Stimulated activated CD4-positive, alpha-beta T cell treated with anti-CD3 and anti-CD28 coated beads, TNF-alpha, amount 100 ng/mL, for 1 hour (primary cell): ENCODE measurements at places on chromosomes 5 and 9.

- no peak for DNase-seq
Measured at GRCh38 chr9:38643815-38644173, 23.4 kb upstream of the ANKRD18A start.

DNA sequence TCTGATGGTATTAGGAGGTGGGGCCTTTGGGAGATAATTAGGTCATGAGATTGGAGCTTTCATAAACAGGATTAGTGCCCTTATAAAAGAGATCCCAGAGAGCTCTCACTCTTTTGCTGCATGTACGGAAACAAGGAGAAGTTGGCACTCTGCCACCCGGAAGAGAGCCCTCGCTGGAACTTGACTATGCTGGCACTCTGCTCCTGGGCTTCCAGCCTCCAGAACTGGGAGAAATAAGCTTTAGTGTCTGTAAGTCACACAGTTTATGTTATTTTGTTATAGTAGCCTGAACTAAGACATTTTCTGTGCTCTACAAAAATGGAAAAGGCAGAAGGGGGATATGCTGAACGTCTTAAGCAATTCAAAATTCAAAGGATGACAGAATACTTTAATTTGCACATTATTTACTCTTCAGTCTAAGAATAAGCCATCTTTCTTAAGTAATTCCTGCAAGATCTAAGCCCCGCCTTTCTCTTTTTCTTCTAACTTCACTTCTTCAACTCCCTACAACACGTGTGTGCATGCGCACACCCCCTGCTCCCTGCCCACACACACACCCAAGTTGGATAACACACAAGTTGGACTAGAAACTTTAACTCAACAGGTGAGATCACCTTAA lies 17.3 kb downstream of the NFIB start:
- DNase-seq, result no peak

DNA sequence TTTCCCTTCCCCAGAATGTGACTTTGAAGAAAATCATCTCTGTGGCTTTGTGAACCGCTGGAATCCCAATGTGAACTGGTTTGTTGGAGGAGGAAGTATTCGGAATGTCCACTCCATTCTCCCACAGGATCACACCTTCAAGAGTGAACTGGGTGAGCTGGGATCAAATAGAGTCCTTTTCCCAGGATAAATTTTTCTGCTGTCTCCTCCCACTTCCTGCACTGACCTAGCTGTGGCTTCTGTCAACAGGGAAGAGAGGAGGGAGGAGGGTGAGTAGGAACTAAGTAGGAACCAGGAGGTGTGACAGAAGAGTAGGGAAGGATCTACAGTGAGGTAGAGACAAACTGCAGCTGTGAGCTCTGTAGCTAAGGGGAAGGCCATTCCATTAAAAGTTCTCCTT lies 69.3 kb downstream of the MAMDC2 start:
- no peak for DNase-seq

DNA sequence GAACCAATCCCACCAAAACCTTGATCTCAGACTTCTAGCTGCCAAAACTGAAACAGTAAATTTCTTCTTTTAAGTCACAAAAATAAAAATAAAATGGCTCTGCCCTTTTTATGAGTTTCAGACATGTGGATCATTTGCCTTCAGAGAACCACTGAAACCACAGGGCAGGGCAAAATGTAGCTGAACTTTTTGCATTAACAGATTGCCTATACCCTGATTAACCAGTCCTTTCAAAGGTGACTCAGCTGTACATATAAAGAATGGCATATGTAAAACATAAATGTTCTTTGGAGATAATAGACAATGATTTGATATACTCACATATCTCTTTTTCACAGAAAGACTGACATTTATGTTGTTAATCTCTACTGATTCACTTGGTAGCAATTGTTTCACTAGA lies 187.1 kb upstream of the GRIN3A start:
- DNase-seq, result no peak

DNA sequence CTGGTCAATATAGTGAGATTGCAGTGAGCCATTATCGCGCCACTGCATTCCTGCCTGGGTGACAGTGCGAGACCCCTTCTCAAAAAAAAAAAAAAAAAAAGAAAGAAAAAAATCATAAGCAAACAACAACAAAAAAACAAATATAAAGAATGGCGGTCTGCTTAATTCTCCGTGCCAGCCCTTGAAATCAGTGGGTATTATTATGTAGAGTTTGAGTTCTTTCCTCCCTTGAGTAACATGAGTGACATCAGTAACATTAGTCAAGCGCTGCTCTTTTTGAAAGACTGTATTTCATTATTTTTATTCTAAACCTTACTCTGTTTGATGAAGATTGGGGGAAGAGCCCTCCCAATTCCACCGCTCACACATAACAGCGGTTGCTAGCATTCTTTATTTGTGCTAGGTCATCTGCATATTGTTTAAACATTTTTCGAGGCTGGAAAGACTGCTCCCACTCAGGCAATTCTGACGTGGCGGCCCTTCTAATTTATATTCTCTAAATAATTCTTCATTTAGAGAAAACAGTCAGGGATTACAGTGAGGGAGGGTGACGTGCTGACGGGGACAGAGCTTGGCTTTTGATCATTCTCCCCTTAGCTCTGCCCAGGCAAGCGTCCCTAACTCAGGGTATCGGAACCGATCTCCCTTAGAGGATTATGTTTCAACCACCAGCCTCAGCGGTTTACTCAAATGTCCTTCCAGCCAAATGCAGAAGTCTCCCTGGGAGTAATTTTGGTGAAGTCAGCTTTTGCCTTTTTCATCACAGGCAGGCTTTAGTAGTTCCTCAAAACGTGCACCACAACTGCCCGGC lies 860 bp upstream of the MARCHF6 start:
- DNase-seq, result no peak

DNA sequence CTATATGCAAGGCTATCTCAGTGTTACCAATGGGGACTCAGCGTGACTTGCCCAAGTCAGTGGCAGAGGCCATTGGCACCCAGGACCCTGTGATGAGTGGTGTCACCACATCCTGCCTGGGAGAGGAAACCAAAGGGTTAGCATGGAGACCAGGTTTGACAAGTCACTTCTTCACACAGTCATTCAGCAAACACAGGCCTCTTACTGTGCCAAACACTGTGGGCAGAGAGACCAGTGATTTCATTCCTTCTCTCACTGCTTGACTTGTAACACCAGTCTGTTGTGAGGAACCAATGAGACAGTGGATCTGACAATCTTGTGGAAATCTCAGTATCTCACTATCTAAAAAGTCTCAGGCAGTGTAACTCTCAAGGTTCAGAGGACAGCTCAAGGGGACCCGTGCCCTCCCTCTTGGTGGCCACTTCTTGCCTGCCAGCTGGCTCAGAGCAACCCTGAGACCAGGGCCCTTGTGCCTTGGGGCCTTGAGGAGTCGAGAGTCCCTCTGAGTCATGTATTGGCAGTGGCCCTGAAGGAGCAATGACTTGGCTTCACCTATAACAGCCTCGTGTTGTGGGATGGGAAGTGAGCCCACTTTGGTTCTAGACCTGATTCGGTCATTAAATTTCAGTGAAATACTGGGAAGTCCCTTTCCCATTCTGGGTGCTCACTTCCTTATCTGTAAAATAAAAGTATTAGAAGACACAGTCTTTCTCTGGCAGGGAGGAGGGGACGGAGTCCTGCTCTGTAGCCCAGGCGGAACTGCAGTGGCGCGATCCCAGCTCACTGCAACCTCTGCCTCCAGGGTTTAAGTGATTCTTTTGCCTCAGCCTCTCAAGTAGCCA lies 1.6 kb downstream of the FABP6 start:
- DNase-seq, result no peak

GRCh38 chr9:114851306-114851705 lies 45.5 kb upstream of the TNFSF15 start:
- no peak for DNase-seq

- DNase-seq, result no peak
Measured at GRCh38 chr5:111680737-111681413, 76.1 kb downstream of the NREP start.

- no peak for DNase-seq
Measured at GRCh38 chr5:180673371-180674089, 24.1 kb upstream of the FLT4 start.

DNA sequence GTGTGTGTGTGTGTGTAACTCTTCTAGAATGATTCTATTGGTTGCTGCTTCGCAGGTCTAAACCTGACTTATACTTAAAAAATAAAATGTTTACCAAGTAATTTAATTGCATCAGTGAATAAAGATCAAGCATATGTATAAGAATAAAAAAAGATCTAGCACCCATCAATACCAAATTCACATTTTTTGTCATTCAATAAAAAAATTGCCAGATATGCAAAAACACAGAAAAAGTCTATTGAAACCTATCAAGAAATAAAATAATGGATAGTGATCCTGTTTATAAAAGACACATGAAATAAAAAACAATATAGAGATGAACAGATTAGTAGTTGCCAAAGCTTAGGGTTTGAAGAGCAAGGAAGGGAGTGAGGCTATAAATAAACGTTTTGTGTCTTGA lies 2095.0 kb upstream of the ACO1 start:
- no peak for DNase-seq

DNA sequence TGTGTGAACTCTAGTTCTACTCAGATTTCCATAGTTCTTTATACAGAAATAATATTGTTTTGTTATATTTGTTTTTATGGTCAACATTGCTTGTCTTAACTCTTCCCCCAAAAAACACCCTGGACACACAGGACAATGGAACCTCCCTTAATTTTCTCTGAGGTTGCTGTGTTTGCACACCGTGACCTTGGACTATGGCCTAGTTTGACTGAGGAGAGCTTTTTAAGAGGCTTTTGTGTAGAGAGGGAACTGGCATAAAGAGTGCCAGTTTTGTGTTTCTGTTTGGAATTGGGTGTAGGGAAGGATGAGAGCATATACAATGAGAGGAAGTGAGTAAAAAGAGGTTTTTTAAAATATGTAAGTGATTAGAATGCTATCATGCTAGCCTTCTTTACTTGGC lies 101.1 kb upstream of the MEF2C start:
- DNase-seq, result no peak

- no peak for DNase-seq
Measured at GRCh38 chr5:16505140-16505891, 39.7 kb upstream of the ZNF622 start.

DNA sequence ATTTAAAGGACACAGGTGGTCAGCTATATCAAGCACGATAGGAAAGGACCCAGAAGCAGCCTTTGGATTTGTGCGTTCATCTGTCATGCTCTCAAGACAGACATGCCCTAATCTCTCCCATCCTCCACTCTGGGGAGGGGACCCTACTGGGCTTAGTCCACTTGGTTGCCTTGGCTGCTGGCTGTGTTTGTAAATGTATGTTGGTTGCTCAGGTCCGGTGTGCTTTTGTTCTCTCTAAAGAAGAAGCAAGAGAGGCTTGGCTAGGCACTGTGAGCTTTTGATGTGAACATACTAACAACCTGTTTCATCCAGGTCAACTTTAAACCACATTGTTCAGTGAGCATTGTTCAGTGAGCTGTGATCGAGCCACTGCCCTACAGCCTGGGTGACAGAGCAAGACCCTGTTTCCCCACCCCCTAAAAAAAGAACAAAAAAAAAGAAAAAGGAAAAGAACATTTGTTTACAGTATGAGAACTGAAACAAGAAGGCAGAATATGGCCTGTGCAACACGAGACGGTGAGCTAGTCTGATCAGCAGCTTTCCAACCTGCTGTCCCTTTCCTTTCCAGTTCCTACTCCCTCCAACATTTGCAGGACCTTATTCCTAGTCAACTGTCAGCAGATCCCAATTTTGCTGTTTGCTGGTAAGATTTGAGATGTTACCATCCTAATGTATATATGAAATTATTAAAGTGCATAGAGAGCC lies 228.3 kb downstream of the ARHGAP26 start:
- DNase-seq, result no peak

DNA sequence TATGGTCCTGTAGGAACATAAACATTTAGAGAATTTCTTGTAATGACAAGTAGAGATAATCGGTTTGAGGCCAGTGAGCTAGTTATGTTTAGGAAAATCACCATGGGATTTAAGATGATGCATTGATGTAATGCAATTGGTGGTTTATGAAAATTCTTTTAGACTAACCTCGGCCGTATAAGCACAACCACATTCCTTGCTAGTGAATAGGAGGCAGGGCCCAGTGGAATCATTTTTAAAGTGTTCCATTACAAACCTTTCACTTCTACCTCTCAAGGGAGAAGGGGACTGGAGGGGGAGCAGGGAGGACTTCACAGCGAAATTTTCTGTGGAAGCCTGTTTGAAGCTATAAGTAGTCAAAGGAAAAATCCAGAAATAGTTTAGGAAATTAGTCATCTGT lies 71.8 kb upstream of the NFIL3 start:
- no peak for DNase-seq

- no peak for DNase-seq
Measured at GRCh38 chr5:177595991-177596774, 3.7 kb upstream of the B4GALT7 start.

DNA sequence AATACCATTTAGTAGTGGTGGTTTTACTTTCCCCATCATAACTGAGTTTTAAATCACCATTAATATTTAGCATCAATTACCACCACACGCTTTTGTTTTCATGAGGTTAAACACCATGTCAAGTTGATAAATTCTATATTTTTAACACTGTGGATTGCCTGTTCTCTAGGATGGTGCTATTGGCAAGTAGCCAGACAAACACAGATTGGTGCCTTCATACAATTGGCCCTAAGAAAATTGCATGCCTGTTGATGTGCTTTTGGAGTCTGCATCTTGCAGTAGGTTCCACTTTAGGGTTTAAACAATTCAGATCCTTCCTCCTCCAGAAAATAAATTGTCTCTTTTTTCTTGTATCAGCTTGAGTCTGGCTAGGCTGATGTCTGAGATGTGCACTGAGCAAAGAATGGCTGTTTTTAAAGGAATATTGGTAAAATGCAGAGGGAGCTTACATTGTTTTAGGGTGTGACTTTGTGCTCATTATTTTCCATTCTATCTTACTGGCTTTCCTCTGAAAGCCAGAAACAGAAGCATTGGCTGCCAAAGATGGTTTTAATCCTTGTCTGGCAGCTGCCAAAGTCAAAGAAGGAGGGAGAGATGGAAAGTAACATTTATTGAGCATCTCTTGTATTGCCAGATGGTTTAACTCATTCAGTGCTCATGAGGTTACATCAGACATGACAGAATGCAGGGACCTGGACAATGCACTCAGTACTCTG lies 19.6 kb upstream of the MAN2A1 start:
- no peak for DNase-seq

DNA sequence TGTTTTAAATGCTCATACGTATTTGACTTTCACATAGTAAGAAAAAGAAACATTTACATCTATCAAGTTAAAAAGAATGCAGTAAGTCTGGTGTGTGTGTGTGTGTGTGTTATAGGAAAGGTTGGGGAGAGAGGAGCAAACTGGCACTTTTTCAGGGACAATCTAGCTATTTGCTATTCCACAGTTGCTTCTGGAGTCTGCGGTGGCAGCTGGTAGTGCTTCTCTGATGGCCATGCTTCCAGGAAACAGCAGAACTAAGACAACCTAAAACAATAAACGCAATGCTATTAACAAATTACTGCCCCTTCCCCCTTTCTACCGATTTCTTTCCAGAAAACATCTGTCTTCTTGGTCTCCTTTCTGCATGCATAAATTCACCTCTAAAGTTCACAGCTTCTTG lies 70.0 kb upstream of the CDH10 start:
- no peak for DNase-seq

- no peak for DNase-seq
Measured at GRCh38 chr5:133562554-133562953, 49.8 kb downstream of the FSTL4 start.

DNA sequence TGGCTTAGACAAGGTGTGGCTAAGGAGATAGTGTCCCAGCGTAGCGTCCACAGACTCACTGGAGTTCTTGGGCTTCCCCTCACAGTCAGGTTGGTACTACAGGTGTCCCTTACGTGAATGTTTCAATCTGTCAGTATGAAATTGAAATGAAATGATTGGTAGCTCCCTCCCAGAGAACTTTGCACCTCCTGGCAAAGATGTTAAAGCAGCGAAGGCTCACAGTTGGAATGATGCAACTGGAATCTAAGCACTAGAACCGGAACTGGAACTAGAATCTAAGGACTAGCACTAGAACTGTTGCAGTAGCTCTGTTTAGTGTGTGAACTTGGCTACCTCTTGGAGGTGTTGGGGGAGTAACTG lies 1.1 kb downstream of the SLC31A1 start:
- no peak for DNase-seq
